ENCODE measurements at places on chromosomes 13 and 19.

- no peak for DNase-seq
These were observed 17.9 kb upstream of the OR10H5 start for GRCh38 chr19:15769586-15769985.

DNA sequence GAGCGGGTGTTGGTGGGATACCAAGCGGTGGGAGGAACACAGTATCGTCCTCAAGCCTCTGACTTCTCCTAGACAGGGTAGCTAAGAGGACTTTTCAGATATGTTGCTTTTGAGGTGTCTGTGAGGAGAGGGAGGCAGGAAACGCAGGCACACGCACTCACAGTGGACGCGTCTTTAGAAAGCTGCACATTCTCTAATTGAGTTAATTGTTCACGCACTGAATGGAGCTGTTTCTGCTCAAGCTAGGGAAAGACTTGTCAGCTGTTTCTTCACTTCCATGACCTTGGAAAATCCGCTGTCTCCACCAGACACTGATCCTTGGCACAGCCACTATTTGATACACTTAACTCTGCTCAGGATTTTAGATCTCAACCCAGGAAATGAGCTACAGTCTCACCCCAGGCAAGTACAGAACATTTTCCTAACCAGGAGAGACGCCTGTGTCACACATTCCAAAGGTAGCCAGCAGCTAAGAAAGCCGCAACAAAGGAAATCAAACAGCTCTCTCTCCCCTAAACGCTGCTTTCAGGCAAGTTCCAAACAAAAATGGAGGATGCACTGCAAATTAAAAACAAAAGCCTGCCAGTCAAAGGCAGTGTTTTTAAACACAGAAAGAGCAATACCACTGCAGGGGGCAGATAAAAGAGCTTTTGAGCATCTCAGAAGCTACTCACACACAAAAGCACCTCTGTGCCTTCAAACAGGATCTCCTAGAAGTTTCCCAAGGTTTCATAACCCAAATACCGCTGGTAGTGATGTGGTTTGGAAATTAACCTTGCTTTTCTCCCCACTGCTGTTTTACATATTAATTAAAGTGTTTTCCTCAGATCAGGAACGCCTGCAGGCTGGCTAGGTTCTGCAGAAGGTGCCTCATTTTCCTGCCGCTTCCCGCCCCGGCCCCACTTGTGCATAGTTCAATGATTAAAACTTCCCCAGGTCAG, 57.3 kb downstream of the IRS2 start:
- DNase-seq, result peak; percentile 56

- peak; percentile 81 for DNase-seq
These were observed 9.3 kb upstream of the RANBP3 start for GRCh38 chr19:5987077-5987818.

- DNase-seq, result no peak
These were observed 1.4 kb downstream of the WDFY2 start for GRCh38 chr13:51585696-51586095.

DNA sequence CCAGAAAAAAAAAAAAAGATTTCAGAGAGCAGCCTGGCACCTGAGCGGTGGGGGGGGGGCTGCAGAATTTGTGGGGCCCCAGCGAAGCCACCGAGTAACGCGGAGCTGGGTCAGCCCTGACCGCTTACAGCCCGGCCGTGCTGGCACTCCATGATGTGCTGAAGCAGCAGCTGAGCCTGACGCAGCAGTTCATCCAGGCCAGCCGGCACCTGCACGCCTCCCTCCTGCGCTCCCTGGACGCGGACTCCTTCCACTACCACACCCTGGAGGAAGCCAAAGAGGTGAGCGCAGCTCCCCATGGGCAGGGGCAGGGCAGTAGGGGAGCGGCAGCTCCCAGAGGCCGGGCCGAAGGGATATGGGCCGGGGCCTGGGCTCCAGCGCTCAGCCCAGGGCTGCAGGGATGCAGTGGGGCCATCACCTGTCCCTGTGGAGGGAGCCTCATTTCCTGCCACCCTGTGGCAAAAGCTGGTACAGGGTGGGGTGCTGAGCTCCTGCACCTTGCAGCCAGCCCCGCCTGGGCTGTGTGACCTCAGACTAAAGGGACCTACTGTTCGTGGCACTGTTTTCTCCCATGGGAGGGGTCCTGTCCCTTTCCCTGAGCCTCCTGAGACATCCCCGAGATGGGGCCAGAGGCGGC, 18.3 kb downstream of the C19orf44 start:
- no peak for DNase-seq

- no peak for DNase-seq
These were observed 46.8 kb downstream of the KLF12 start for GRCh38 chr13:74087357-74087756.

DNA sequence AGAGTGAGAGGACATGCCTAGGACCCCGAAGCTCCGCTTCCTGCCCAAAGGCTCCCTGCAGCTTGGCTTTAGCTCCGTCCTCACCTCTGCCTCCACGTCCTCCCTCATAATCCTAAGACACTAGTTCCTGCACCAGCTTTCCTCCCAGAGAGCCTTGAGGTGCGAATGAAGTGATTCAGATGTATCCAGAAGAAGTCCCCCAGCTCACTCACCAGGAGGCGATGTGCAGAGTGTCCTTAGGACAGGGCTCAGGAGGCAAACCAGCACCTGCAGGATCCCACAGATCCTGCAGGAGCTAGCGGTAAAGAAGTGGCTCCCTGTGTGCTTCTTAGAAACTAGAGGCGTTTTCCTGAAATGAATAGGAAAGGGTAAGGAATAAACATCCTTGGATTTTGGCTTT, 109.7 kb downstream of the HSPH1 start:
- no peak for DNase-seq

DNA sequence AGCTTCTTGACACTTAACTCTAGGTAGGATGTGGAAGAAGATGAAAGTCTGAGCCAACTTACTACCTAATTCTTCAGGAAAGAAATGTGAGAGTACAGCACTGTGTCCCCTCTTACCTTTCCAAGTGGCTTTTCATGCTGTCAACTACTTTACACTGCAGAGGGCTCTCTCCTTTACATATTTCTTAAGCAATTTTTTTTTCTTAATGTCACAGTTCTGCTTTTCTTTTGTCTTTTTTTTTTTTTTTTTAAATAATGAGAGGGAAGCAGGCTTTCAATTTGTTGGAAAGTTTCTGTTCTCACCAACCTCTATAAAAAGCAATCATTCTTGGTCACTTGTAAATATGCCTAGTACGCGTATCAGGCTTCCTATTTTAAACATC, 212.7 kb upstream of the MIR17HG start:
- DNase-seq, result no peak

GRCh38 chr13:45297456-45298205, 43.4 kb downstream of the TPT1 start:
- DNase-seq, result no peak

- DNase-seq, result no peak
These were observed 37.2 kb downstream of the LTBP4 start for GRCh38 chr19:40638327-40638726.

DNA sequence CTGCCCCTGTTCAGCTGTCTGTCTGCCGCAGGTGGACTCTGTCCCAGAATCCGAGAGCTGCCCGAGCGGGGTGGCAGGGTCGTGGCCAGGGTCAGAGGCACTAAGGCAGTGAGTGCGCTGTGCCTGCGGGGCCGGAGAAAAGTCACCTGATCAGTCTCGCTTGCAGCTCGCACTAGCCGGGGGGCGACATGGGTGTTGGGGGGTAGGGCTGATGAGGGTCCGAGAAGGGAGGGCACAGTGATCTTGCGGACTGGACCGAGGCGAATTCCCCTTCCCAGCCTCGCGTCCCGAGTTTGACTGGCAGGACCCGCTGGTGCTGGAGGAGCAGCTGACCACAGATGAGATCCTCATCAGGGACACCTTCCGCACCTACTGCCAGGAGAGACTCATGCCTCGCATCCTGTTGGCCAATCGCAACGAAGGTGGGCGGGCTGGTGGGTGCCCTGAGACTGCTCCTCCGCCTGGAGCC, 627 bp downstream of the GCDH start:
- DNase-seq, result no peak

DNA sequence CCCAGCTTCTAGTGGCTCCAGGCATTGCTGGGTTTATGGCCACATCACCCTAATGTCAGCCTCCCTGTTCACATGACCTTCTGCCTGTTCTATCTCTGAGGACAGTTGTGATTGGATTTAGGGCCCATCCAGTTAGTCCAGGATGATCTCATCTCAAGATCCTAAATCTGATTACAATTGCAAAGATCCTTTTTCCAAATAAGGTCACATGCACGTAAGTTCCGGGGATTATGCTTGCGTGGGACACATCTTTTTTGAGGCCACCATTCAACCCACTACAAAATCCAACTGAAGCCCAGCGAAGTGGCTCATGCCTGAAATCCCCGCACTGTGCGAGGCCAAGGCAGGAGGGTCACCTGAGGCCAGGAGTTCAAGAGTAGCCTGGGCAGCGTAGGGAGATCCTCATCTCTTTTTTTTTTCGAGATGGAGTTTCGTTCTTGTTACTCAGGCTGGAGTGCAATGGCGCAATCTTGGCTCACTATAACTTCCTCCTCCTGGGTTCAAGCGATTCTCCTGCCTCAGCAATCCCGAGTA, 12.3 kb downstream of the PLD3 start:
- no peak for DNase-seq

DNA sequence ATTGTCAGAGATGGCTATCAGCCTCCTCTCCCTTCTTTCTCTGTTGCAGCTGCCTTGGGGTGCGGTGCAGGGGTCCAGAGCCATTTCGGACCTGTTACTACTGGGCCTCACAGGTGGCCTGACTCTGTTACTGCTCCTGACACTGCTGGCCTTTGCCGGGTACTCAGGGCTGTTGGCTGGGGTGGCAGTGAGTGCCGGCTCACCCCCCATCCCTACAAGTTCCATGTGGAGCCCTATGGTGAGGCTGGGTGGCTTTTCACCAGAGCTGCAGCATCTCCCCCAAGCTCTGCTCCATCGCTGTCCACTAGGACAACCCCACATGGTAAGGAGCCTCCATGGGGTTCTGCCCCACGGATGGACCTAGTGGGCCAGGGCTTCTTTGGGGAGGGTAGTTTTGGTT, 13.7 kb upstream of the ZNF492 start:
- no peak for DNase-seq

DNA sequence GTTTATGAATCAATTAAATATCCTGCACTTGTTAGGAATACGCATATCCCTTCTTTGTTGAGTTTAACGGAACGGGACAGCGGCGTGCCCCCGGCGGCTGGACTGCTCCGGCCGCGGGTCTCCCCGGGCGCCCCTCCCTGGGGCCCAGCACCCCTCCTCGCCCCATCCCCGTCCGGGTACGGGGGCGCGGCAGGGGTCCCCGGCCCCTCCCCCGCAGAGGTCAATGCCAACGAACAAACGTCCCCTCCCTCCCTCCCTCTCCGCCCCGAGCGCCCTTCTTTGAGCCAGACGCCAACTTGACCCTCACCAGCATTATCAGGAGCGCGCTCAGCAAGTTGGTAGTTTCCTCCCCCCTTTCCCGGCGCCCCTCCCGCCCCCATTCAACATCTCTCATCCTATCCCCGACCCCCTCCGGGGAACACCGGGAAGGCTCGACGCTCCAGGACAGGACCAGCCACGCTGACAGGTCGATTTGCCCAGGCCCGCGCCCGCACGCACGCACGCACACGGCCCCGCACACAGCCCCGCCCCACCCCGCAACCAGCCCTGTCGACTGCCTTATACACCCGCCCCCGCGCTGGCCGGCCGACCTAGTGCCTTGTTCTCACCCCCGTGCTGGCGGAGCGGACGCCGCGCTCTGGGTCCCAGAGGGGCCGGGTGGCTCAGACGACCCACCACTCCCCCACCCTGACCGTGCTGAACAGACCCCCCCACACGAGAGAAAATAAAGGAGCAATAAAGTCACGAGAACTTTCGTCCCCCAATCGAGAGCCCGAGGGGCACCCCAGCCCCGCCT, 5.0 kb downstream of the LYL1 start:
- no peak for DNase-seq

DNA sequence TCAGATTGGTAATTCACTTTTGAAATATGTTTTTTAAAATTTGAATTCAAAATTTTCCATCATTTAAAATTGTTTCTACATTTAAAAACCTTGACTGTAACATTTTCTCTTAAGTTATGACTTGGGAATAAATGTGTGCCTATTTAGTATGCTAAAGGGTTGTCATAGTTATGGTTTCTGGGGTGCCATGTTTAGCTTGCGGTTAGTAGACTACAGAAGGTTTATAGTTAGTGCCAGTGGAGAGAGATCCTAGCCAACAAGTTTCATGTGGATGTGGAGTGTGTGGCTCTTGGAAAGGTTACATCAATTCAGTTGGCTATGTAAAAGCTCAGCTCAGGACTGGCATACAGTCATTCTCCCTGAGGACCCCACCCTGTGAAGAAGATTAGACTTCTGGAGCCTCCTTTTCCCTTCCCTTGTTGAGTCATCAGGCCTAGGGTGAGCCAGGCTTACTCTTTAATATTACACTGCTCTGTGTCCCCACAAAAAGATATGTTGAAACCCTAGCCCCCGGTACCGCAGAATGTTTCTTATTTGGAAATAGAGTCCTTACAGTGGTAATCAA, 20.4 kb downstream of the LMO7 start:
- peak; percentile 44 for DNase-seq

- DNase-seq, result peak; percentile 38
These were observed 12.7 kb upstream of the SLC44A2 start for GRCh38 chr19:10612499-10613119.

- DNase-seq, result peak; percentile 76
These were observed 250 bp downstream of the SPRY2 start for GRCh38 chr13:80340651-80341100.

GRCh38 chr19:4260613-4261191, 13.8 kb downstream of the YJU2 start:
- DNase-seq, result no peak

DNA sequence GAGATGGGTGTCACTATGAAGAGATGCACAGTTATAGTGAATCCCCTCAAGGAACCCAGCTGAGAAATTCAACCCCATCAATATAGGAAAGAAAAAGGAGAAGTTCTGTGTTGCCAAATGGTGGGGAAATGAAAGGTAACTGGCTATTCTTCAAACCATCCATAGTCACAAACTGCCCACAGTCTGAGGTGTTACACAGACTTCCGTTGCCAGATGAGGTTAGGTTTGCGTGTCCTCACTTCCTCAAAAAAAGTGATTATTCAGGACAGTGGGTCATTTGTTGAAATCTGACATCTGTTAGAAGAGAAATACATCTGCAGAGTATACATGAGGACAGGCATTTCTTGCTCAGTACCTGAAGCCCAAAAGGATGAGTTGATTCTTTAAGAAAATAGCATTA, 9.0 kb downstream of the SIGLEC5 start:
- DNase-seq, result no peak

DNA sequence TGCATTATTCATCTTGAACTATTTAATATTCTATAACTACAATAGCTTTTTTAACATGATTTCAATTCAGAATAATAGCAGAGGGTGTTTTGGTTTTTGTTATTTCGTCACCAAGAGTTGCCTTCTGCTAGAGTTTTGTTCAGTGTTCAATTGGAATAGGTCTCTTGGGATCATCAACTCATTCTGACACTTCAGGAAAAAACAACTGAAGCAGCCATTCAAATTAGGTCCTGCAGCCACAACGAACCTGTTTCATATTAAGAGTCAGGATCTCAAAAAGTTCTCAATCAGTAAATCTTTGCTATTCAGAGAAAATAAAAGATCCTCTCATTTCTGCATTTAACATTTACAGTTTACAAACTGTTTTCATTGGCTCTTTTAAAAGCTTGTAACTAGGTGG, 2.4 kb upstream of the CHAMP1 start:
- DNase-seq, result no peak

- DNase-seq, result no peak
These were observed 10.0 kb downstream of the LHB start for GRCh38 chr19:49006905-49007304.

GRCh38 chr19:34181111-34181864, 9.0 kb downstream of the LSM14A start:
- DNase-seq, result peak; percentile 37

- no peak for DNase-seq
These were observed at the start of gene TMTC4 for GRCh38 chr13:100674572-100674871. Gene TMTC4 (minus strand): TSS chr13:100674795. CDS start chr13:100670362, 4,433 bp downstream.

- no peak for DNase-seq
These were observed 428.7 kb downstream of the SUCLA2 start for GRCh38 chr13:47572375-47572774.

Data from fibroblast of lung (primary cell).